Trophoblast cell (in vitro differentiated cells and primary cell): ENCODE measurements at places on chromosomes 6 and 20.

GRCh38 chr20:35702051-35702823 lies 3.0 kb downstream of the ROMO1 start:
- DNase-seq: no peak

- no peak for DNase-seq
Measured at GRCh38 chr6:34161857-34162515, 16.1 kb upstream of the GRM4 start.

GRCh38 chr6:40419946-40420728 lies 167.0 kb downstream of the LRFN2 start:
- DNase-seq: no peak

- no peak for DNase-seq
Measured at GRCh38 chr6:106553440-106553839, 75.9 kb downstream of the RTN4IP1 start.

- no peak for DNase-seq
Measured at GRCh38 chr20:47432834-47433210, 68.9 kb upstream of the NCOA3 start.

DNA sequence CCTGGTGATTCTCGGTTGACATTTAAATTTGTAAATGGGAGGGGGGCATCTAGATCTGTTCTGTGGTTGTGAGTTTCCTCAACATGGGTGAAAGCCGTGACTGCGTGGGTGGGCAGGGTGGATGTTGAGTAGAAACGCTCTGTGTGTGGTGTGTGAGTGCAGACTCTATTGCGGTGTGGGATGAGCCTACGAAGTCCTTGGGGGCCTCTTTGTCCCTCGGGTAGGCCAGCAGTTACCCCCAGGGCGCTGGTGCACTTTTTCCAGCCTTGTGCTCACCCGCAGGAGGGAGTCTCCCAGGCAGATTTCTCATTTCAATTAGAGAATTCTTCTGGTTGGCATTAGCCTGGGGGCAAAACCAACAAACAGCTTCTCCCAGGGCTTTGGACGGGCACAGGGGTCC lies 10.6 kb downstream of the TOX2 start:
- DNase-seq: no peak

- peak; percentile 2 for DNase-seq
Measured at GRCh38 chr6:169752074-169752623, 727 bp downstream of the ERMARD start.

- DNase-seq: no peak
Measured at GRCh38 chr20:13717631-13718044, 67.1 kb downstream of the ESF1 start.

DNA sequence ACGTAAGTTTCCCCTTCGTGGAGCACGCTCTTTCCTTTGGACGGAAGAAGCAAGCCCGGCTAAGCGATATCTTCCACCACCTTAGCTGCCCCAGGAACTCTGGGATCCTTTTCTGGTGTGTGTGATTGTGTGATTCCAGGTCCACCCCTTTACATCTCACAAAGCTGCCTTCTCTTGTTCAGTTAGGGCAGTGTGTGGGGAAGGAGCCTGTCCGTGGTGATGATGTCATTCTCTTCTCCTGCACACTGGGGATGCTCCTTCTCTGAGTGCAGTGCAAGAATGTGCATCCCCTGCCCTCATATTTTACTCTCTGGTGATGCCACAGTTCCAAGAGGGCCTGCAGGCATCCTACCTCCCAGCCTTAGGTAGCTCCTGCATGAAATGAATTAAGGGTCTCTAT lies 30.3 kb downstream of the BNIP5 start:
- DNase-seq: no peak

DNA sequence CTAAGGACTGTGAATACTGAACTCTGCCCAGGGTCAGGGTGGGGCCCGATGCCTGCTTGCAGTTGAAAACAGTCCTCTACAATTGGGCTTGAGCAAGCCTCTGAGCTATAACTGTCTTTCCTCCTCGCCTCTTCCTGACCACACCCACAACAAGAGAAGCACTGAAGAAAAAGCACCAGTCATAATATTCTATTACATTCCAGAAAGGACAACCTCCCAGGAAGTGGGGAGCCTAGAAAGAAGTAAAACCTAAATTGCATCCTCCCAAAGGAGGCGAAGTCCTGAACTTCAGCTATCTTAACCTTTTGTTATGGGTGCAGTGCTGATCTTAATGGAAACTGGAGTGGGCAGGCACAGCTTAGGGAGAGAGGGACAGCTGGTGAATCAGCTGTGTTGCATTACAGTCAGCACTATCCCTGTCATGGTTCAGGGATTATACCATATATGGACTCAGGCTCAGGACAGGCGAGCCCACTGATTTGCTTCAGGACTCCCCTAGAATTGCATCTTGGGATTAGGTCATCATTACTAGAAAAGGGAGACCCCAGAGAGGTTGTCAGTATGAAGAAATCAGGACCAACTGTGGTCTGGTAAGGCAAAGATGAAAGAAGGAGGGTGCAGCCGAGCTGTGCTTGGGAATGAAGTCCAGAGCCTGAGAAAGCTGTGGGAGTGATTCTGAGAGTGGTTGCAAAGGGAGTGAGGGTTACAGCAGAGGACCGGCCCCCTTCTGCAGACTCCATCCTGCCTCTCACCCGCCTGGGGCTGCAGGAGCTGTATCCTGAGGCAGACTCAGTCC lies 18.3 kb upstream of the TRAM2 start:
- DNase-seq: no peak

GRCh38 chr20:26135325-26136110 lies 438.9 kb upstream of the ZNF337 start:
- no peak for DNase-seq

DNA sequence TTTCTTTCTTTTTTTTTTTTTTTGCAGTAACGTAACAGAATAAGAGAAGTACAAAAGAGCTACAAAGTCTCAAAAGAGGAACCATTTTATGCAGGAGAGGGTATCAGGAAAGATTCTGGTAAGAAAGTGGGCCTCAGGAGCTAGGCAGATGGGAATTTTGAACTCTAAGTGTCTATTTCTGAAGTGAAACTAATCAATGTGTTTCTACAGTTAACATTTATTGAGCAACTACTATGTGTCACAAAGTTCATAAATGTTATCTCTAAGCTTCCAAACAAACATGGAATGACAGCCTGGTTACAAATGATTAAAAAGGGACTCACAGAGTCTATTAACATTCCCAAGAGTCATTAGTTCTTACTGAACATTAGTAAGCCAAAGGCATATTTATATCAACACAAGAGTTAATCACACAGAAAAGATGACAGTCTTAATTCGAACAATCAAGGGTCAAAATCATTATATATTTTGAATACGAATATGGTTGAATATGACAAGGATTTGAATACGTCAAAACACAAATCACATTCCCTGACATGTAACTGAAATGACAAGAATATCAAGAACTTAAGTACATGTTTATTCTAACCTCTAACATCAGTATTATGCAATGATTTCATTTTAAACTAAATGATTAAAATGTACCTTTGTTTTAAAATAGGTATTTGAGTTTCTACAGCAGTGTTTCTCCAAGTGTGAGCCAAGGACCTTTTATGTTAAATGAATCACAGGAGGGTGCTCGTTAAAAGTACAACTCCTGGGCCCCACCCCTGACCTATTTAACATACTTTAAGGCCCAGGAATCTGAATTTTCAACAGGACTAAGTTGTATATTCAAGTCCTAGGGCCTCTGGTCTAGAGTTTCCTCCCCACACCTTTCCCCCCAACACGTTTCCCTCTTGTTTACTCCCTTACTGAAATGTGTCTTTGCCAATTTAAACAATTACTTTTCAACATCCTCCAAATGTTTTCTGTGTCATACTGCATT lies 89.7 kb downstream of the ATXN1 start:
- DNase-seq: no peak

GRCh38 chr6:125784365-125784764 lies 6.4 kb upstream of the NCOA7 start:
- no peak for DNase-seq

- DNase-seq: no peak
Measured at GRCh38 chr6:29236060-29236459, 65.4 kb downstream of the OR2J2 start.

DNA sequence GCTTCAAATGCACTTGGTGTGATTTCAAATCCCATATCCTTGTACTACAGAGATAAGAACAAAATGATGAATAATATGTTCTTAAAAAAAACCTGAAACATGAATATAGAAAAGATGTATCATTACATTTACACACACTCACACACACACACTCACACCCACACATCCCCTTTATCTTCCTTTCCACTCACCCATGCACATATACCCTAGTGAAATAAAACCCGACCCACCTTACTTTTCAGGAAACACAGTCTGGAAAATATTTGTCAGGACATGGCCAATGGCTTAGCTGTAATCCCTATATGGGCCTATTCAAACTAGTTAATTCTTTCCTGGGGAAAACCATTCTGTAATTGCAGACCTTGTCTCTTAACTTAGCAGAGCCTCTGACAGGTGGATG lies 60.8 kb upstream of the EDN1 start:
- no peak for DNase-seq

GRCh38 chr20:19628570-19629134 lies 129.4 kb upstream of the RIN2 start:
- DNase-seq: peak; percentile 64

DNA sequence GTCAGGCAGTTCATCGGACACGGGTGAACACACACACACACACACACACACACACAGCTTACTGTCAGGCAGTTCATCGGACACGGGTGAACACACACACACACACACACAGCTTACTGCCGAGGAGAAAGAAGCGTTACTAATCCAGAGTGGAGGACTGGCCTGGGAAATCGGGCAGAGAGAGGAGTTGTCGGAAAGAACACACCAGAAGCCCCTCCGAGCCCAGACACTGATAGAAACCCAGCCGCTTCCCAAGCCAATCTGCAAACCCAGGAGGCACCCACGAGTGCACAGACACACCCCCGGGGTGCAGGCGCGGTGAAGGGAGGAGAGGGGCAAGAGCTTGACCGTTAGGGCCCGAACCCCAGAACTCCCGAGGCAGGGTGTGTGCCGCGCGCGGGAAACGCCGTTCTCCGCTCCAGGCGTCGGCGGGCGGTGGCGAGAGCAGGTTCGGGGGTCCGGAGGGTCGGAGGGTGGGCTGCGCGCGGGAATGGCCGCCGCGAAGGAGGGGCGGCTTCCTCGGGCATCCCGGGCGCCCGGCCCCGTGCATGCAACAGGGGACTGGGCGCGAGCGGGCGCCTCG lies 636 bp downstream of the ELOVL2 start:
- DNase-seq: no peak

DNA sequence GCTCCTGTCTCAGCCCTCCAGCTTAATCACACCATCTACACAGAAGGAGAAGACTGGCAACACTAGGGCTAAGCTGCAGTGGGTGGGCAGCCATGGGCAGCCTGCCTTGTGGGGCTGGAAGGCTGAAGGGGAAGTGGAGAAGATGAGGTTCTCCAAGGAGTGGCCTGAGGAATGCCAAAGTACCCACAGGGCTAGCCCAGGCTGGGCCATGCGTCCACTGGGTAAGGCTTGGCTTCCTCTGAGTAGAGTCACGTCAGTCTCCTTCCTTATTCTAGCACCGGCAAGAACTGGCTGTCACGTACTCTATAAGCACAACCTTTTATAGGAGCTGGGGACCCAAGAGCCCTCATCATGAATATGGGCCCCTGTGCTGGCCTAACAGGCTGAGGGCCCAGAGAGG lies 110.6 kb upstream of the SIRPA start:
- DNase-seq: no peak

DNA sequence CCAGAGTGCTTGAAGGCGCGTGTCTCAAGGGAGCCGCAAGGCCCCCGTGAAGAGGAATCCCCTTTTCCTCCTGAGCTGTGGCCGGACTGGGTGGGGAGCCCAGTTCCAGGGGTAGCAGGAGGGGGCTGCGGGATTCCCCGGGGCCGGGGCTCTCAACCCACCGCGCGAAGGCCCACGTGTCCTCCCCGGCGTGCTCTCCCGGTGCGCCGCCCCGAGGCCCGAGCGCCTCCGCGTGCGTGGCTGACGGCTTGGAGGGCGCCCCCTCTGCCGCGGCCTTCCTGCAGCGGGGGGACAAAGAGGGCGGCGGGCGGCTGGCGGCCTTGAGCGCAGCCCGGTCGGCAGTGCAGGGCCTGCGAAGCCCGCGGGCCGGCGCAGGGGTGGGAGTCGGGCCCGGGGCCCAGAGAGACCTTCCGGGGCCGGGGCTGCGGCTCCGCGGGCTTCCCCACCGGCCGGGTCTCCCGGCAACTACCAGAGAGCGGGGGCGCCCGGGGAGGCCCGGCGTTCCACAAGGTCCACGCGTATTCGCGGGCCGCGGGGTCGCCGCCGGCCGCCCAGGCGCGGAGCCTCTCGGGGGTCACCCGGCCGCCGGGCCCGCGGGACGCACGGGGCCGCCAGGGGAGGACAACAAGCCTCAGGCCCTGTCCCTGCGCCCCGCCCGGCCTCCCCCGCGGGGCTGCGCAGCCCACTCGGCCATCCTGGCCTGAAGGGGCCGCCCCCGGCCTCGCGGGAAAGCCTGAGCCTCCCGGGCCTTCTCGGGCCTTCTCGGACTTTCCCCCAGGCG lies at the start of gene FAM217A:
FAM217A (minus strand) TSS at position 447 of the 781 bp plus-strand sequence. CDS start 1,723 bp downstream, outside the sequence.
- DNase-seq: no peak

DNA sequence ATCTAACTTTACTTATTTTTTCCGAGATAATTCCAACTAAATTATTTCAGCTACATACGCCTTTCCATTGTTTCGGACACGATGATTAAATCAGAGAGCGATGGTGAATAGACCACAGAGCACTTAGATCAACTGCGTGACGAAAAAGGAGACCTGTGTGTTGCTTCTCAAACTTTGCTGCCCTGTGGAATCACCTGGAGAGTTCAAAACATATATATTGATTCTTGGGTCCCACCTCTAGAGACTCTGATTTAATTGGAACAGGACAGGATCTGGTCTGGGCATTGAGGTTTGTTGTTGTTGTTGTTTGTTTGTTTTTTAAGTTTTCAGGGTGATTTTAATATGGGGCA lies 401 bp upstream of the TNFRSF21 start:
- no peak for DNase-seq
